ENCODE measurements at places on chromosomes 6 and 20.

GRCh38 chr20:53328961-53329360 is 264.7 kb downstream of the ZNF217 start:
- DNase-seq, result no peak

DNA sequence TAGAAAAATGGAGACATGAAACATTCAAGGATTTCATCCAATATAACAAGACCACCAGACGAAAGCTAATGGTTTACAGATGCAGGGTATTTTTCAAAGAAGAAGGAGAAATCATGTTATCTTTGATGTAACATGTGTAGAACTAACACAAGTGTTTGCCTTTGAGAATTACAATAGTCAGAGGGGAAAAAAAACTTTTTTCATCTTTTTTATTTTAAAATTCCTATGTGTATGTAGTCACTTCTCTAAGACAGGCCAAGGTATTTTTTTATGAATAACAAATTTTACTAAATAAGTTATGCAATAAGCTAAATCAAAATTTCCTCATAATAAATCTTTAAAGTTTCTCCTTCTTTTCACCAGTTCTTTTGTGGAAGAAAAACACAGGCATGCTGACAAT is 161.4 kb downstream of the PDE7B start:
- no peak for DNase-seq

DNA sequence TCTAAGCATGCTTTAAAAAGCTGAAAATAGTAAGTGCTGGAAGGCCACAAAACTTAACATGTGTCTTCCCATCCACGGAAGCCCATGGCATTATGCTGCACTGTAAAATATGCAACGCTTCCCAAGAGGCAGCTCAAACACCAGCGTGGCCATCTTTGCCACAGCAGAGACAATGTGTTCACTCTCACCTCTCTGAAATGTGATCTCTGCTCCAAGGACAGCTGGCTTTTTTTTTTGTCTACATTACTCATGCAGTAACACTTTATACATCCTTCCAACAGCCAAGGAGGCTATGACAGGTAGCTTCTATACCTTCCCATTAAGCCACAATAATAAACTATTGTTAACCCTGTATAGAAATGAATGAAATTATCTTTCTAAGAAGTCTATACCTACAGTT is 49.2 kb downstream of the BLOC1S5 start:
- no peak for DNase-seq

DNA sequence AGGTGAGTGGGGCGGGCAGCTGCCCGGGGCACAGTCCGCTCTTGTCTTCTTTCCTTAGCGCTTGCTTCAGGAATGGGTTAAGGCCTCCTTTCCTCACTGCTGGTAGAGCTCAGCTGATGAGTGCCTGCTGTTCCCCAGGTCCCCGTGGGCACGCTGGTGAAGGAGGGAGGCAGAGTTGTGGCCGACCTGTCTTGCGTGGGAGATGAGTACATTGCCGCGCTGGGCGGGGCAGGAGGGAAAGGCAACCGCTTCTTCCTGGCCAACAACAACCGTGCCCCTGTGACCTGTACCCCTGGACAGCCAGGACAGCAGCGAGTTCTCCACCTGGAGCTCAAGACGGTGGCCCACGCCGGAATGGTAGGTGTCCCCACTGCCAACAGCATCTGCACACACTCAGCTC is 15.7 kb downstream of the MTG2 start:
- no peak for DNase-seq

DNA sequence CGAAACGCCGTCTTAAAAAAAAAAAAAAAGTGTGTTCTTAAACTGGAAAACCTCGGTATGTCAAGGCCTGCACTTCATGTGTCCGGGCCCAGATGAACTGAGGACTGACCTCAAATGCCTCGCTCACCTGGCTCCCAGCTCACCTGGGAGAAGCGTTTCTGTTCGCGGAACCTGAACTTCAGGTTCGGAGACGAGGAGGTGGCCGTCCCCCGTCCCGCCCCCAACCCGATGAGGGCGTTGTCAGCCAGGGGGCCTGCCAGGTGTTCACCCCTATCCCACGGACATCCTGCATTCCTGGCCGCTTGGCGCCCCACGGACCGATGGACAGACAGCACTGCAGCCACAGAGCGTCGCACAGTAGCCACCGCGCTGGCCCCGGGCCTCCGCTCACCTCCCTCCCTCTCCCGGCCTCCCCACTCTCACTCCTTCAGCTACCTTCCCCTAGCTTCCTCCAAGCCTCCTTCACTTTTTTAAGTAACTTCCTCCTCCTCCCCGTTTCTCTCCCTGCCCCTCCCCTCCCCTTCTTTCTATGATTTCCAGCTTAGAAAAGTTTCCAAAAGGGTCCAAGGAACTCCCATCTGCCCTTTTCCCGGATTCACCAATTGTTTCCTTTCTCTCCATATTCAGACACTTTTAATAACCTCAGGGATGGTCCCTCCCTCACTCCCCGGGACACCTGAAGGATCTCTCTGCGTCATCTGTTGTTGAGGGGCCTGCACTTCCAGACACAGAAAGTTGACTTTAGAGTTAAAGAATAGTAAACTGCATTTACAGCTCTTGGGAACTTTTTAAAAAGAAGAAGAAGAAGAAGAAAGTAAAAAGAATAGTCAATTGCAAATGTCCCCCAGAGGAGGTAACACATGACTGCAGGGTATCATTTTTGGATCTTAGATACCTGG is 22.7 kb upstream of the MCM3 start:
- no peak for DNase-seq

DNA sequence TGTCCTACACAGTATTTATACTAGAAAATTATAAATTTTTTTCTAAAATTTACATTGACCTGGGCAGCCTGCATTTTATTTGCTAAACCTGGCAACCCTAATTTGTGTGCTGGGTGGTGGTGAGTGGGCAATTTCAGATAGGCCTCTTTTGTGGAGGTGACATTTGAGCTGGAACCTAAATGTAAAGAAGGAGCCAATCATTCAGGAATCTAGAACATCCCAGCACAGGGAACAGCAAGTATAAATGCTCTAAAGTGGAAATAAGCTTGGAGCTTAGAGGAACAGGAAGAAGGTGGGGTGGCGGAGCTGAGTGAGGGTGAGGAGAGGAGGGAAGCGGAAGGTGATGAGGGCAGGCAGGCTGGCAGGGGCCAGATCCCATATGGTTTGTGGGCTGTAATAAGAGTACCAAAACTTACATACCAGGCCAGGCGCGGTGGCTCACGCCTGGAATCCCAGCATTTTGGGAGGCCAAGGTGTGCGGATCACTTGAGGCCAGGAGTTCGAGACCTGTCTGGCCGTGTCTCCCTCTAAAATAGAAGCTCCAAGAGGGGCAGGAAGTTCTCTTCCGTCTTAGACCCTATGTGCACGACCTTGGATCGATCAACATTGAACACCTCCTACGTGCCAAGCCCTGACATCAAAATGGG is 549 bp upstream of the CSE1L start:
- no peak for DNase-seq

GRCh38 chr20:56859801-56860261 is 230.7 kb downstream of the TFAP2C start:
- DNase-seq, result no peak

GRCh38 chr20:44627364-44628010 is 24.0 kb downstream of the ADA start:
- no peak for DNase-seq

DNA sequence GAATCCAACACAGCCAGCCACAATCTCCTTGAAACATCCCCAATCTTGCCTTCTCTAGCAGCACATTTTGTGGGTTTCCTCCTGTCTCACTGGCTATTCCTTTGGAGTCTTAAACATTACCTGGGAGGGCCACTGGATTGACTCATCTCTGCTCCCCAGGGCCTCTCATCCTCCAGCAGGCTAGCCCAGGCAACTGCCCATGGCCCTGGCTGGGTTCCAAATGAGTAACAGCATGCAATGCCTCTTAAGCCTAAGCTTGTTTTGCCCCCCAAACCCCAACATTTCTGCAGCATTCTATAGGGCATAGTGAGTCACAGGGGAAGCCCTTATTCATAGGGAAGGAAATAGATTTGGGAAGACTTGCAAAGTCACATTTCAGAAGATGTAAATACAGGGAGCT is 204.9 kb downstream of the FOXA2 start:
- DNase-seq, result no peak

Measured in activated CD8-positive, alpha-beta memory T cell treated with anti-CD3 and anti-CD28 coated beads, Interleukin-2, amount 50 U/mL, for 48 hours (primary cell).